ENCODE measurements at places on chromosomes 2 and 18.
A peak's percentile ranks its signal among the peaks of the same experiment; 100 is the strongest.

DNA sequence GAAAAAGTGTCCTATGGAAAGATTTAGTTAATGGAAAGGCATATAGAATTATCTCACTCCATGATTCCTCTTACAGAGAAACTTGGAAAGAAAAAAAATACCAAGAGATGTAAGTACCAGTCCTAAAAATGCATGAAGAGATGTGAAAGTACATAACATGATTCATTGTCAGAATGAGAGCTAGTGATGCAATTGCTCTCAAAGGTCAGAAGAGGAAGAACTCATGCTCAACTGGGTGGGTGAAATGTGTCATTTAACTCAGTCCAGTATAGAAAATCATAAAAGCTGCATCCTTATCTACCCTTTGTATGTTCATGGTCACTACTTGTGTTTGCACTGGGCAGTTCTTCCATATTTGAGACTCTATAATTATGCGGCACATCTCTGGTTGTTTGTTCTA lies 300.0 kb upstream of the PIK3C3 start:
- no peak for DNase-seq

DNA sequence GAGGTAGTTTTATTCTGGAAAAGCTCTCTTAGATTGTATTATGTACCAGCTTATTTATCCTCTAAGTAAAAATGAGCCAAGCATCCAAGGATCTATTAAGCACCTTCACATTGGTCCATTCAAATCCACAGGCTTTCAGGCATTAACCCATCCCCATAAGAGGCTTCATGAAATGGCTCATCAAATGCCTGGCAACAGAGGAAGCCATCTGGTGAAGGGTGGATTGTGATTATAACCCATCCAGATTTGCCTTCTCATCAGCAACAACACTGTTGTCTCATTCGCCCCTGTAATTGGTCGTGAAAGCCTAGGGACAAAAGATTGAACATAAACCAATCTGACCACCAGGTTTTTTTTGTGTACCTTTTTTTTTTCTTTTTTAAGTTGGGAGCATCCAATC lies 134.3 kb upstream of the TACR1 start:
- DNase-seq, result no peak

- no peak for DNase-seq
Measured at GRCh38 chr2:138137949-138138348, 173.7 kb downstream of the HNMT start.

DNA sequence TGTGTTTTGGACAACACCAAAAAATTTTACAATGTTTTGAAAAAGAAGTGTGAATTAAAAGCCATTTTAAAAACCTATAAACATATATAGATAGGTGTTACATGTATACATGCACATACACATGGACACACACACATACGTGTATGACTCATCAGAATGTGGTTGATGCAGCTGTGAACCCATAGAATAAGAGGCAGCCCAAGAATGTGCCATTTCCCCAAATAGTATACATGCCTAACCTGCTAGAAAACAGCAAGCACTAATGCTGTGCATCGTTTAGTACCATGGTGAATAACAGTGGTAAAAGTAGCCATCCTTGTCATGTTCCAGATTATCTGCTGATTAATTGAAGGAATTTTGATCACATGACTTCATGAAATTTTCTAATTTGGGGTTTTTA lies 149.0 kb downstream of the DSEL start:
- DNase-seq, result no peak

- no peak for DNase-seq
Measured at GRCh38 chr2:158346032-158346431, 110.5 kb downstream of the CCDC148 start.

- DNase-seq, result no peak
Measured at GRCh38 chr2:57701391-57701791, 345.2 kb upstream of the VRK2 start.

DNA sequence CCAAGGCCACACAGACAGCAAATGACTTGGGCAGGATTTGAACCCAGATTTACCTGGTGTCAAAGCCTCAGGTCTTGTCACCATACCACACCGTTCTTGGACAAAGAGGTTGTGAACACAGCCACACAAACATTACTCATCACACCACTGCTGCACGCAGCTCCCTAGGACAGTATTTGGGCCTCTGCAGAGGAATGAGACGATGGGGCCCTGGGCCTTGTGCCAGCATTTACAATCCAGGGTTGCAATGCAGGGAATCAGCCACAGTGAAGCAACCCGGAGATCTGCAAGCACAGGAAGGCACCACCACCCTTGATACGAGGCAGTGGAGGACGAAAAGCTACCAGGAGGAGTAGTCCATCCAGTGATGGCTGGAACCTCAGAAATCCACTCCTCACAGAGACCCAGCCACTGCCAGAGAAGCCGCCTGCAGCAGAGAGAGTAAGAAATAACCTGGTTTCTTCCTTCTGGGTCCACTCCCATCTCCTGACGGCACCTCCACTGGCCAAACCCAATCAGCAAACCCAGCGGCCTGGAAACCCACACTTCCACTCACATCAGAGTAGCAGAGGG lies 3.7 kb upstream of the MTCL1 start:
- no peak for DNase-seq

DNA sequence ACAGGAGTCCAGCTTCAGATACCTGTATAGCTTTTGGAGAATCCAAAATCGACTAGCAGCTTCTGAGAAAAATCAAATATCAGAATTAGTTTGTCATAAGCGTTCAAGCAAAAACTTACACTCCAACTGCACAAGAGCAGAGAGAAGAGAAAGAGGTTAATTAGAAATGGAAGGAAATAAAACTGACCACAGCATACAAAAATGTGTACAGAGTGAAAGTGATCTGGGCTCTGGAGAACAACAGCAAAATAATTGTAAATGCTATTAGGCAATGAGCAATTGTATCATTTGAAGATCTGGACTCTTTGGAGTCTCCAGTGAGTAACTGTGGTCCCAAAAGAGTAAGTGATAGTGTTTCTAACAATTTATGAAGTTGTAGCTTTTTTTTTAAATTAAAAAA lies 867.3 kb downstream of the TRIB2 start:
- no peak for DNase-seq

DNA sequence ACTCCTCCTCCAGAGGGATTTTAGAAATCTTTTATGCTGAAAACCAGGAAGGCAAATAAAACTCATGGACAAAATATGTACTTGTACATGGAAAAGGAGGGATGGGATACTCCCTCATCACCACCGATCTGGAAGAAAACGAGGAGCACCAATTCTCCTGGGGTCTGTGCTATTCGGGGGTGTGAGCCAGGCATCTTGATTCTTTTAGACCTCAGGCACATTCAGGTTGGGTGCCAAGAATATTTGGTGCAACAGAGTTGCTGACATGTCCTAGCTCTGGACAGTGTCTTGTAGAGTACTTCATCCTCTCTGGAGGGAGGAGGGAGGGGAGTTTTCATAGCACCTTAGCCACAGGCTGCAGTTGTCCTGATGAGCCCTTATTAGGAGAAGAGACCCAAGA lies 163.0 kb downstream of the PRKCE start:
- no peak for DNase-seq

DNA sequence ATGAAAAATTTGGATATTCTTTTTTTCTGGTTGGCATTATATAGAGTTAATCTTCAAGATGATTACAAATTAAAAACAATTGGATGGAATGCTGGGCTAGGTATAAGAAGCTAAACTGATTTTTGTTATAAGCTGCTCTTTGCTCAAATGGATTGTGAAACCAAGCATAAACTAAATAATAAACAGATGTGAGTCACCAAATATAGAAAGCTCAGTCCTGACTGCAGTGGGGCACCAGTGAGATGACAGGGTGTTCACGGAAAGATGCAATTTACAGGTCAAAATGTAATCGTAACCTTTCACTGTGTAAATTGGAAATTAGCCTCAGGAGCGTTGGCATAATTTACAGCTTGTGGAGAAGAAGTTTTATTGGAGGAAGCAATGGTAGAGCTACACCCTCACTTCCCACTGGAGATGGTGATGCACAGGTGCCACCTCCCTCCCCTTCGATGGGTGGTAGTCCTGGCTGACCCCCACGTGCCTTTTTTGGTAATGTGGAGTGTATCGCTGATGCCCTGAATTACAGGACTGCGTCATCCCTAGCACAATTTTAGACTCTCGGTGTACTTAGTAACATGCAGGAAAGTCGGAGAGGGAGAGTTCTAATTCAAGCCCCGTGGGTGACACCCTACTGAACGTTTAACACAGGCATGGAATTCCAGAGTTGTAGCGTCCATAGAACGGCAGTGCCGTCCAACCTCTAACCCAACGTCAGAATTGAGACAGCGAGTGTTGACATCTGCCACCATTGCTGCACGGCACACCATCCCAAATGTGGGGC lies 73.9 kb upstream of the NFATC1 start:
- DNase-seq, result no peak

- DNase-seq, result no peak
Measured at GRCh38 chr18:74356959-74357358, 41.3 kb downstream of the C18orf63 start.

DNA sequence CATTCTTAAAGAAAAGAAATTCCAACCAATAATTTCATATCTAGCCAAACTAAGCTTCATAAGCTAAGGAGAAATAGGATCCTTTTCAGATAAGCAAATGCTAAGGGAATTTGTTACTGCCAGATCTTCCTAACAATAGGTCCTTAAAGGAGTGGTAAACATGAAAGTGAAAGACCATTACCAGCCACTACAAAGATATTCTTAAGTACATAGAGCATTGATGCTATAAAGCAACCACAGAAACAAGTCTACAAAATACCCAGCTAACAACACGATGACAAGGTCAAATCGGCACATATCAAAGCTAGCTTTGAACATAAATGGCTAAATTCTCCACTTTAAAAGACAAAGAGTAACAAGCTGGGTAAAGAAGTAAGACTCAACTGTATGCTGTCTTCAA lies 188.9 kb upstream of the RPRM start:
- no peak for DNase-seq

- no peak for DNase-seq
Measured at GRCh38 chr2:59282374-59283057, 1041.4 kb upstream of the FANCL start.

DNA sequence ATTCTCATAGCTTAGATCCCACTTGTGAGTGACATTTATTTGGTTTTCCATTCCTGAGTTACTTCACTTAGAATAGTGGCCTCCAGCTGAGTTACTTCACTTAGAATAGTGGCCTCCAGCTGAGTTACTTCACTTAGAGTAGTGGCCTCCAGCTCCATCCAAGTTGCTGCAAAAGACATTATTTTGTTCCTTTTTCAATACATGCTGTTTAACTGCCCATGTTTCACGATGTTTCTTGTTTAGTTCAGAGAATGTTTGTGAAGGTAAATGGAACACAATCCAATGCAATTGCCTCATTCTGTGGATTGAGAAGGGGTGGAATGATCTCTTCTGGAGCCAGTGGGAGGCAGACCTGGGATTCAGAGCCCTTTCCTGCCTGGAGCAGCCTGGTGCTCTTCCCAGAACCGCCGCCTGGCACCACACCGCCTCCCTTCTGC lies 273.5 kb upstream of the ATP5MC3 start:
- no peak for DNase-seq

DNA sequence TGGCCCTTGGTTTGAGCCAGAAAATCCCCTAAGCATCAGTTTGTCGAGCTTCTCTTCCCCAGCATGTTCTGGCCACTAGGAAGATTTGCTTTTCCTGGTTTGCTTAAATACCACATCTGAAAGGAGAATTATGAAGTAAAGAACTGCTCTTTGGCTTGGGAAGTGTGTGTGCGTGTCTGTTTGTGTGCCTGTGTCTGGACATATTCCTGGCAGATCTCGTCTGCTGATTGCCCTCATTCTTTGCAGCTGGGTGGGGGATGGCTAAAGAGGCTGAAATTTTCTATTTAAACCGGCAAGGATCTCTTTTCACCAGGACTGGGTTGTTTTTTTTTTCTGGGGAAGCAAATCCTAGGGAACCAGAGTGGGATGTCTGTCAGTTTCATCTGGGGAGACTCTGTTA lies 57.3 kb upstream of the MBOAT2 start:
- no peak for DNase-seq

GRCh38 chr2:71464389-71464788 lies 11.0 kb downstream of the DYSF start:
- DNase-seq, result no peak

GRCh38 chr18:3649633-3650426 lies 199.9 kb downstream of the TGIF1 start:
- no peak for DNase-seq

DNA sequence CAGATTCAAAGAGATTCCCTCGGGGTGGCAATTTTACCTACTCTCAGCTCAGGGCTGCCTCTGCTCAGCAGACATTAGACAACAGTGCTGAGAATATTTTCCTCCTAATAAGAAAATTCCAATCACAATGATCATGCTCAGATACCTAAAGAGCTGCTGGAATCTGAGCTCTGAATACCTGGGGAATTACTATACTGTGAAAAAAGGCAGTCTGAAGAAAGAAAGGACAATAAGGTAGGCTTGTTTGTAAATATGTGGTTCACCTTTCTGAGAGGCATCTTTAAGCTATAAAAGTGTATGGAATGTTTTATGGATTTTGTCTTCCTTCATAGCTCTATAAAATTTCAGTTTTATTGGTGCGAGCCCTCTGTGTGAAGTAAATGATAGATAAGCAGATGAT lies 34.2 kb upstream of the FAM98A start:
- no peak for DNase-seq

DNA sequence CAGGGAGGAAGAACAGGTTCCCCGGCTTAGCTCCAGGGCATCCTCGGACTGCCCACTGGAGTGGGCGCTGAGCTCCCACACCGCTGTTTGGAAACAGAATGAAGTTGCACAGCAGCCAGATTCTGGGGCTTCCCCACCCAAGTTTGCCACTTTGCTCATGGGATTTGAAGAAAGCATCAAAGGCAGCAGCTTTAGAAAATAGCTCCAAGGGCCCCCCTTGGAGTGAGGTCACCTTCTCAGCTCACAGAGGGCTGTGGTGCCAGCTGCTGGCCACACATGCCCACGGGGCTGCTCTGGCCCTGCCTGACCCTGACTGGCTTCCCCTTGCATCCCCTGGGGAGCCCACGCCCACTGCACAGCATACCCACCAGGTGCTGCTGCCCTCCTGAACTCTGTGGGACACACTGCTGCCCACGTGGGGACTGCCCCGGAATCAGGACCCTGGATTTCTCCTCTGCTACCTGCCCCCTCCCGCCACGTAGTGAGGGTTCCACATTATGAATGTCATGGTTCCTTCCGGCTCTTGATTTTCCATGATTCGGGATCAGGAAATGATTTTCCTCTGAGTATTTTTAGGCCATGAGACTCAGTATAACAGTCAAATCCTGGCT lies 70.3 kb downstream of the TGOLN2 start:
- DNase-seq, result no peak

GRCh38 chr2:23404426-23404825 lies 19.4 kb downstream of the KLHL29 start:
- peak; percentile 85 for DNase-seq

Measured in SHP77 (cell line).